ENCODE measurements at places on chromosomes 5 and 9. TPM values are rescaled to one million over a fixed set of nuclear protein-coding genes. Genes with fewer than 3 reads are reported as not detected.

FRMD3 gene
- total RNA-seq, result 5.9 TPM

DNA sequence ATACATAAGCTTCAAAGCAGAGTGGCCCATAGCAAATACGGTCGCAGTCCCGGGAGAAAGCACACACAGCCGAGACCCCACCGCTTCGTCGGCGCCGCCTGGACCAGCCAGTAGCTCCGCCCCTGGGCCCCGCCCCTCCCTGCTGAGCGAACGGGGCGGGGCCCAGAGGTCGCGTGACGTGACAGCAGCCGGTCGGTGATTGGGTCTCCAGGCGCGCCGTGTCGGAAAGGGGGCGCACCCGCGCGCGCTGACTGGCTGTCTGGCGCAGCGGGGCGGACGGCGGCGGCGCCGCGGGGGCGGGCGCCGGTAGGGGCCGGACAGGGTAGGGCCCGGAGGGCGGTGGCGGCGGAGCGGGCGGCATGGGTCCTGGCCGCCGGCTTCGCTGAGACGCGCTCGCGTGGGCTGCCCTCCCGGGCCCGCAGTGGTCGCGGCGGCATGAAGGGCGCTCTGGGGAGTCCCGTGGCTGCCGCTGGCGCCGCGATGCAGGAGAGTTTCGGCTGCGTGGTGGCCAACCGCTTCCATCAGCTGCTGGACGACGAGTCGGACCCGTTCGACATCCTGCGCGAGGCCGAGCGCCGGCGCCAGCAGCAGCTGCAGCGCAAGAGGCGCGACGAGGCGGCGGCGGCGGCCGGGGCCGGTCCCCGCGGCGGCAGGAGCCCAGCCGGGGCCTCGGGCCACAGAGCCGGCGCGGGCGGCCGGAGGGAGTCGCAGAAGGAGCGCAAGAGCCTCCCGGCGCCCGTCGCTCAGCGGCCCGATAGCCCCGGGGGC, at the start of gene HABP4:
TSS of gene HABP4 (plus strand) at position 325 of the 768 bp plus-strand sequence. CDS start at position 436, 111 bp downstream.
- no peaks in the 10 kb centered on the region for H3K27me3 ChIP-seq
- H3K4me3 ChIP-seq, result peak within 1 kb of the TSS; percentile 72
- H3K27ac ChIP-seq, result peak within 1 kb of the TSS; percentile 86

DNA sequence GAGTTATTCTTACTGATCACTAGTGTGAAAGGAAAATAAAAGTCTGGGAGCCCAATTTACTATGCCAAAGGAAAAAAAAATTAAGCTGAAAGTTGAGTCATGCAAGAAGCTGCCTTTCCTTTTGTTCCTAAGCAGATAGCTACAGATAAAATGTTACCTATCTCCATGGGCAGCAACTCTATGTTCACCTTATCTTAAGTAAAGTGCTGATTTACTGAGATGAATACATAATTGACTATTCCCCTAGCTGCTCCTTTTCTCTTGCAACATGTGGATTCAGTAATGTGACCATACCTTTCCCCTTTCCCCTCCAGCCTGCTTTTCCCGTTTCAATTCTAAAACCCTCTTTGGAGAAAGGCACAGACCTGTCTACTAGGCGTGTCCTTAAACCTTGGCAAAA, 62.7 kb upstream of the NR5A1 start:
- H3K27me3 ChIP-seq, result no peaks in the 10 kb centered on the region
- DNase-seq, result no peak
- H3K4me1 ChIP-seq, result no peaks in the 10 kb centered on the region
- no peak overlapping the region for H3K4me3 ChIP-seq

DNA sequence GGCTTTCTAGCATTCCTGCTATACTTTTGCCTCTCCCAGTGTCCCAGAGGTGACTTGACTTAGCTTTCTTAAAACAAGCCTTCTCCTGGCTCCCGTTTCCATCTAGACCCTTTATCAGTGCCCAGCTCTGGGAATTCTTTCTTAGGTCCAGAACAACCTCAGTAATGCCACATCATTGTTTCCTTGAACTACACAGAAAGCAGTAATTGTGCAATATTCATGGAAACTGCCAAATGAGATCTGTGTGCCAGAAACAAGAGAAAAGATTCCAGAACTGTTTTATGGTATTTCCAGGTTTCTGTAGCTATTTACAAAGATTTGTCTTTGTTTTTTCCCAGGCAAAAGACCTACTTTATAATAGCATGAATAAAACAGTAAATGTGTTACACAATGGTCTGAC, 391.3 kb downstream of the SLCO4C1 start:
- H3K4me1 ChIP-seq, result peaks cover 14% of the 10 kb centered on the region
- no peak for DNase-seq
- no peak overlapping the region for H3K4me3 ChIP-seq
- H3K27me3 ChIP-seq, result no peaks in the 10 kb centered on the region
- no peak overlapping the region for H3K27ac ChIP-seq
